Left renal pelvis (tissue), 4 donors: ENCODE measurements at places on chromosomes 11 and 22.

GRCh38 chr22:45428391-45429385 lies 15.2 kb downstream of the RIBC2 start:
- no peak for DNase-seq

- no peak for DNase-seq
Observed at GRCh38 chr11:363948-364761, 5.1 kb upstream of the B4GALNT4 start.

DNA sequence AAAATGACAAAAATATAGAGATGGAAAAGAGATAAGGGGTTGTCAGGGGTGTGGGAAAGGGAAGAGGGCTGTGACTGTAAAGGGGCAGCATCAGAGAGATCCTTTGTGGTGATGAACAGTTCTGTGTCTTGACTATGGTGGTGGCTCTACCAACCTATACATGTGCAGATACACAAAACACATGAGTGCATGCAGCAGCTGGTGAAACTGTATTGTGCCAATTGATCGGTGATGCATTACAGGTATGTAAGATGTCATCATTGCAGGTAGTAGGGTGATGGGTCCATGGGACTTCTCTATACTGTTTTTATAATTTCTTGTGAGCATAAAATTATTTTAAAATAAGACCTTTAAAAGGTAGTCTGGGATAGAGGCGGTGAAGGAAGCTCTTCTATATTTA lies 24.1 kb upstream of the ZDHHC13 start:
- no peak for DNase-seq

DNA sequence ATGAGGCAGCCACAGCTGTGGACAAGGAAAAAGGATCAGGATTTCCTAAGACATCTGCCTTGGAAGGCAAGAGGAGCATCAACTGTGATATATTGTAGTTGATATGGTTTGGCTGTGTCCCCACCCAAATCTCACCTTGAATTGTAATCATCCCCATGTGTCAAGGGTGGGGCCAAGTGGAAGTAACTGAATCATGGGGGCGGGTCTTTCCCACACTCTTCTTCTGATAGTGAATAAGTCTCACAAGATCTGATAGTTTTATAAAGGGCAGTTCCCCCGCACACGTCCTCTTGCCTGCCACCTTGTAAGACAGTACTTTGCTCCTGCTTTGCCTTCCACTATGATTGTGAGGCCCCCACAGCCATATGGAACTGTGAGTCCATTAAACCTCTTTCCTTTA lies 10.2 kb downstream of the RIC8A start:
- DNase-seq: no peak

- DNase-seq: no peak
Observed at GRCh38 chr11:93274851-93275250, 55.7 kb upstream of the DEUP1 start.
